NCI-H2081 treated with DMSO at 0.1 percent for 48 hours (cell line): ENCODE measurements at places on chromosomes 6 and 20.

DNA sequence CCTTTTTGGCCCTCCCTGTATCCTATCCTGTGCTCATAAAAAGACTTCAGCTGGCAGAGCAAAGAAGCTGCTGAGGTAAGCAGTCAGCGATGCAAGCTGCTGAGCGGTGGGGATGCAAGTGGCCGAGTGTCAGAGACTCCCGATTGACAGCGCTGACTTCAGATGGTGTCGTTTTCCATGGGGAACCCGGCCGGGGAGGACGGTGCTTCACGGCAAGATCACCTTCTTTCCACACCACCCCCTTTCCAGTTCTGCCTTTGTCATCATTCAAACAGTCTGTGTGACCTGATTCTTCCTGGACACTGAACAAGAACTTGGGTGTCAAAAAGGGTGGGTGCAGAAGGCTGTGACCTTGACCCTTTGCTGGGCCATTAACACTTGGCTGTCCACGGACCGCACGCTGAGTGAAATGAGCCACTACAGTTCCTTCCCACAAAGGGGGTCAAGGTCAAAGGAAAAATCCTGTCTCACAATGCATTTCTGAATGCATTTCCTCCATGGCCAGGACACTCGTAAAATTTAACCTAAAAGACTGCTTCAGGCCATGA, 52.9 kb upstream of the UNC93A start:
- no peak for DNase-seq

DNA sequence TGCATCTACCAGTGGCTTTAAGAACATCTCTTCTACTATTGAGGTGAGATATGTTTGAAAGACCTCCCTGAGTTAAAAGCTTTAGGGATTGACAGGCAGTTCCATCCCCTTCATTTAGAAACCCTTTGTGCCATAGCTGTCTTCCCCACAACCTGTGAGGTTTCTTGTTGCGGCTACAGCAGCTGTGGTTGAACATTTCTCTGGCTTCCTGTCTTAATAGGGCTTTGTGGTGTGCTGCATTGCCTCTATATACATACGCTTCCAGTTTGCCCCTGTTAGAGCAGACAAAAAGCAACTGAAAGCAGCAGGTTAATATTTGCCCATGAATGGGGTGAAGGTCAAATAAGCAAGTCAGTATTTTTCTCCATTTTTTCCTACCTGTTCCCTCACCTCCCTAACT, 210.2 kb downstream of the TMEM200A start:
- DNase-seq, result no peak

DNA sequence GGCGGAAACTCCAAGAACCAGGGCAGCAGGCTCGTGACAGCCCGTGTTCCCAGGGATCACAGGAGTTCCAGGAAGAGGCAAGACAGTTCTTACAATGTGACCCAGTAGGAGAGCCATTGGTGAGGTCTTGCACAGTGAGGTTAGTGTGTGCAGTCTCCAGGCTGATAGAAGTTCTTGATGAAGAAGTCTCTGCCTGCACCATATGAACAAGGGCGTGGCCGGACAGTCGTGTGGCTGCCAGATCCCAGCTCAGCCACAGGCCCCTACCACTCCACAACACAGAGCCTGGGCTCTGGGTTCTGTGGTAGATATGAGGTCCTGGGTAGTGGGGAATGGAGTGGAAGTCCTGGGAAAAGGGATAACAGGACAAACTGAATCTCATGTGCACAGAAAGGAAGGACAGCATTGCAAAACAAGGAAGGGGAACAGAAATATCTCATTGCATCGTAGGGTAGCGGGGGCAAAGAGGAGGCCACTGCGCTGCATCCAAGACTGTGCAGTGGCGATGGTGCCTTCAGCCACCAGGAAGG, 65.2 kb downstream of the STX11 start:
- DNase-seq, result no peak

DNA sequence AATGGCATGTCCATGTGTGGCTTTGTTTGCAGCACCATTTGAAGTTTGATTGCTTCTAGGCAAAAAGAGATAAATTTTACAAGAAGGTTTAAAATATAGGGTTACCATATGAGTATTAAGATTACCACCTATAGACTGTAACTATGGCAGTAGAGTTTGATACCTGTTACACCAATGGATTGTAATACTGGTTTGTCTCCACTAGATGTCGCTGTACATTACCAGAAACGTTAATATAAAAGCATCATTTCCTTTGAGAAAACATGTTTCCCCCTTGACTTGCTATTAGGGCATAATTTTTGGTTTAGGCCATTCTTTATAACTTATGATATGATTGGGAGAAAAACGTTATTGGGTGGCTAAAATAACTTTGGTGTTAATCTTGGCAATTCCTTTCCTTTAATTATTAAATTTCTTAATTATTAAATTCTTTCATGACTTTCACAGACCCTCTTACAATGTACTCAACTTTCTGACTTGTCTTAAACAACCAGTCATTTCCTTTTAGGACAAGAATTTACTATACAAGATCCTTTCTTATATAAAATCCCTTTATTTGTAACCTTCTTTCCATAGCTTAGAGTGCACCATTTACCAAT, 42.8 kb downstream of the HLA-DPB1 start:
- peak; percentile 16 for DNase-seq

DNA sequence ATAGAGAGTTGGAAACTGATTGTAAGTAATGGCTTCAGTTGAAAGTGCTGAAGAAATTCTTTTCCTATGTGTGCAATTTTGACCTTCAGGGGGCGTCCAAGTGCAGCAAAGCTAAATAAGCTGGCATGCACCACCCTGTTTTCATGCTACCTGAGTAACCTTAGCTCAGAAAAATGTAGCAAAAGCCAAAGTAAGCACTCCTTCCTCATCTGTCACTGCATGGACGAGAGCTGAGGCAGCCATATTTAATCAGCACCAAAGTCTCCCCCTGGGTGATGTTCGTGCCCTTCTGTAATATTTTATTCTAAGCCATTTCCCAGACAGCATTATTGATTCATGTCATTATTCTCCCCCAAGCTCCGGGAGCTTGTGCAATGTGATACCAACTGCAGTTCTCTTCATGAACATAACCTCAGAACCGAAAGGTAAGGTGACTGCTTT, 123.1 kb downstream of the RPS12 start:
- DNase-seq, result peak; percentile 52

- no peak for DNase-seq
These were observed 24.1 kb downstream of the CFAP61 start for GRCh38 chr20:20076297-20077065.

DNA sequence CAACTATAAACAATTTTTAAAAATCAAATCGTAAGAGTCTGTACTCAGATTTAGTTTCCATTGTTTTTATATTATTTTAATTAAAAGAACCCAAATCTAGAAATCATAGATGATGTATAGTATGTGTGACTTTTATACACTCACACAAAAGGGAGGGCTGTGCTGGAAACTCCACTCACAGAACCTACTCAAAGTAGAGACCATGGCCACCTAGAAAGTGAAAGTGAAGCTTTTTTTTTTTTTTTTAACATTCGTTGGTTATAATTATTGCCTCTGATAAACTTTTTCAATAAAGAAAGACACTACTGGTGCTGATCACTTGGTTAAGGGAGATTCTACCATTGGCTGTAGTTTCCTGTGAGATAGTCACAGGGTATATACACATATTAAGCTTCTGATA, 37.9 kb upstream of the PRL start:
- no peak for DNase-seq

GRCh38 chr20:42097741-42098140, 479.6 kb upstream of the CHD6 start:
- DNase-seq, result no peak

- DNase-seq, result no peak
These were observed 1024.3 kb upstream of the EYS start for GRCh38 chr6:66731310-66731709.

GRCh38 chr20:34546751-34547181, 11.8 kb upstream of the MAP1LC3A start:
- peak; percentile 54 for DNase-seq

DNA sequence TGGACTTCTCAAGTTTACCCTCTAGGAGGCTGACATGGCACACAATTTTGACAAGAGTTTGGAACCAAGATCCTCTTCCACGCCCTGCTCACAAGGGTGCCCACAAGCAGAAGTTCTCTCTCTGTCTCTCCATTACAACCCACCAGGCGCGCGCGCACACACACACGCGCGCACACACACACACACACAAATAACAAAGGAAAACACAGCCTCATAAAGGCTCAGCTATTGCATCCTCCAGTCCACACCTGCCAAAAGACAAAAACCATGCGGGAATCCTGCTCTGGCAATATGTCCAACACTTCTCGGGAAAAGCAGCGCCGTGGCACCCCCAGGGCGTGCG, 870 bp downstream of the PAK5 start:
- DNase-seq, result no peak

DNA sequence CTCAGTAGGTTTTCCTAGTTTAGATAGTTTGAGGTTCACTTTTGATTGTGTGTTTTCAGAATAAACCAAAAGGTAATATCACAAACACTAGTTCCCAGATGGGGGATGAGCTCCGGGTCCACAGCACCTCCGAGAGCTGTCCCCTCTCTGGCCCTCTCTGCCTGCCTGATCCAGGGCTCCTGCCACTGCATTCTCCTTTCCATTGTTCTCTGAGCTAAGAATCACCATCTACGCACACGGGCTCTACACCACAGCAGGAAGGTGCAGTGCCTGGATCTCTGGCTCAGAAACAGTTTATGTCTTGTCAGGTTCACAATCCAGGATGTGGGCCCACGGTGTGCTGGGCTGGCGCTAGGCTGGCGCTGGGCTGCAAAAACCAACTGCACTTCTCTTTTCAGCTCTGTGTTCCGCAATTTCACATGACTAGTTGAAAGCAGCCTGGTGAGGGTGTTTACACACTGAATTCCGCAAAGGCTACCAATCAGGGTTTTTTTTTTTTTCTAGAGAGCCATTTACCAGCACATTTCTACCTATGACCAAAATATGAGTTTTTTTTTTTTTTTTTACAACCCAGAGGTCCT, 167.5 kb downstream of the SOD2 start:
- DNase-seq, result no peak

DNA sequence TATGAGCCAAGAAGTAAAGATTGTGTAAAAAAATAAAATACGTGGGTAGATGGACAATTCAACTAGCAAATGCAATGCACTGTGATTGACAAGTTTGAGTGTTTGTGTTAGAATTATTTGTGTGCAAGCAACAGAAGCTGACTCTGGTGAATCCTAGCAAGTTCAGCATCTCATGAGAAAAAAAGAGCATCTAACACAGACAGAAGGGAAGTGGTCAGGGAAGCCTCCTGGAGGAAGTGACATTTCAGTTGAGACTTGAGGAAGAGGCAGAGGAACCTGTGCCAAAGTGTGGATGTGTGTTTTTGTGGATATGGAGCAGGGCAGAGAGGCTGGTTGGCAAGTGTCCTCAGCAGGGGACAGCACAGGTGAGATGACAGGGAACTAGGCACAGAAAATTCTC, 248.7 kb downstream of the ZNF217 start:
- no peak for DNase-seq

- DNase-seq, result no peak
These were observed 204.8 kb downstream of the ADGB start for GRCh38 chr6:146803601-146804000.

DNA sequence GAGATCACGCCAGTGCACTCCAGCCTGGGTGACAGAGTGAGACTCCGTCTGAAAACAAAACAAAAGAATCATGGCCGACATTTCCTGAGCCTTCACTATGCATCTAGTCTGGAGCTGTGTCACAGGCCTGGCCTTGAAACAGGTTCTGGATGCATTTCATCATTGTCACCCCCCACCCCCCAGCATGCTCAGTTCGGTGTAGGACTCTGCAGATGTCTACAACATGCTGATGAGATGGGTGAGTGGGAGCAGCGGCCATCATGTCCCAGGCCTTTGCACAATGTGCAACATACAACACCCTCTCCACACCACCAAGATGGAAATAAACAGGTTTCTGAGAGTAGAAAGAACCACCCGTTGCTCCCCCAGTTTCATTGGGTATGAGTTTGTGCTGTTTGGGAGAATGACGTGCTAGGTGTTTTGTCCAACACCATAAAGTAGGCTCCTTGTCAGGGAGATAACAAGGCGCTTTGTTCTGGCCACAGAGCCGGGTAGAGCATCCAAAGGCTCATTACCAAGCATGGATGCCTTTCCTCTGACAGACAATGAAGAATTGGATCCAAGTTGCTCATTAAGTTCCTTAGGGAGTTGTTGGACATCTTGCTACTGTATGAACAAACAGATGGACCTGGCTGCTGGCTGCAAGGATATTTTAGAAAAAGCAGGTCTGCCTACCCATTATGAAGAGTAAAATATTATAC, 22.1 kb downstream of the SNHG17 start:
- no peak for DNase-seq

DNA sequence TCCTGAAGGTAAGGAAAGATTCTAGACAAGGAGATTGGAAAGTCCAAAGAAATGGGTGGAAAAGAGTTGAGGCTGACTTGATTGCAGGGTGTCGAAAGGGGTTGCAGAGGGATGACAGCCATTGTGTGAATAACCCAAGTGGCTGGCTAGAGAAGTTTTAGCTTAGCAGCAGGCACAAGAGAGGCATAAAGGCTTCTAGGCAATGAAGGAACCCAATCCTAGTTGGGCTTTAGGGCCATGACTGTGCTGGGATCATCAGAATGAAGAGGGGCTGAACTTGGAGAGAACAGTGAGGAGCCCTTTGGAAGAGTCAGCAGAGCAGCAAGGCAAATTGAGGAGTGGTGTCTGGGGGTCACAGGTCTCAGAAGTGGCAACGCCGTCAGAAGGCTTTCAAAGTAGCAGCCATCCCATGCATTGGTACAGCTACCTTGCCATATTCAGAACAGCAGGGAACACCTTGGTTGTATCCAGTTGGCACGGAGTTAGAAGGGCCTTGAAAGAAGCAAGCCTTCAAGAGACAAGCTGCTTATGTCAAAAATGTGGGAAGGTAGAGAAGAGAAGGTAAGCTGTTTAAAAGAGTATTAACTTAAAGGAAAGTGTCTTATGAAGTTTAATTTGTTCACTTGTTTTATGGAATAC, 146.4 kb downstream of the ADGRG6 start:
- DNase-seq, result no peak

GRCh38 chr20:8766868-8767390, 302.0 kb upstream of the PLCB4 start:
- DNase-seq, result no peak

GRCh38 chr20:45070932-45071632, 29.8 kb downstream of the KCNS1 start:
- no peak for DNase-seq

- no peak for DNase-seq
These were observed 11.3 kb upstream of the GMPR start for GRCh38 chr6:16227048-16227562.

- DNase-seq, result no peak
These were observed 146.2 kb downstream of the TBX18 start for GRCh38 chr6:84618046-84618752.
